ENCODE measurements at places on chromosomes 7 and 10. TPM values are rescaled to one million over a fixed set of nuclear protein-coding genes. Genes with fewer than 3 reads are reported as not detected.
A peak's percentile ranks its signal among the peaks of the same experiment; 100 is the strongest.

The BICC1 gene
- 9.0 TPM for total RNA-seq

The SLC18A2 gene
- total RNA-seq, result 0.21 TPM

The SUN3 gene
- not detected for total RNA-seq

The FOXP2 gene
- total RNA-seq, result 3.1 TPM

GRCh38 chr7:131371411-131371810, 43.7 kb downstream of the MKLN1 start:
- H3K27me3 ChIP-seq, result no peaks in the 10 kb centered on the region
- no peak overlapping the region for H3K27ac ChIP-seq
- H3K4me1 ChIP-seq, result peaks cover 6% of the 10 kb centered on the region
- no peaks in the 10 kb centered on the region for H3K36me3 ChIP-seq
- DNase-seq, result no peak

DNA sequence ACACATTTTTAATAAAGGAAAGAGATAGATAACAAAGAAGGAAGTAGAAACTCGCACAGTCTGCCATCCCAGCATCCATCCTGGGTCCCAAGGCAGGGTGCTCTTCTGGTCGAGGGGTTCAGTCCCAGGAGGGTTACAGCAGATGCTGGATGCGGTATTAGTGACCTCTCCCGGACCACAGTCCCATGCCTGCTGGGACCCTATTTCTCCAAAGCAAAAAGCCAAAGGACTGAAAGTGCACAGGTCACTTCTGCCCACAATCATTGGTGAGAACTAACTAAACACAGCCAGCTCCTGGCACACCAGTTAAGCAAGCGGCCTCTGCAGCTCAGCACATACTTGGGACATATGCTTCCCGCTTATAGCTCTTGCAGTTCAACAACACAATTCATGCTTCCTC, 96.1 kb upstream of the HABP2 start:
- no peaks in the 10 kb centered on the region for H3K4me1 ChIP-seq
- no peak overlapping the region for H3K4me3 ChIP-seq
- H3K36me3 ChIP-seq, result no peaks in the 10 kb centered on the region
- DNase-seq, result no peak
- peak overlapping the region; percentile 26 for H3K27ac ChIP-seq

- DNase-seq, result no peak
- peak overlapping the region; percentile 97 for H3K4me3 ChIP-seq
- H3K36me3 ChIP-seq, result no peaks in the 10 kb centered on the region
These were observed 1.0 kb downstream of the PAXIP1 start for GRCh38 chr7:155001756-155002410.

DNA sequence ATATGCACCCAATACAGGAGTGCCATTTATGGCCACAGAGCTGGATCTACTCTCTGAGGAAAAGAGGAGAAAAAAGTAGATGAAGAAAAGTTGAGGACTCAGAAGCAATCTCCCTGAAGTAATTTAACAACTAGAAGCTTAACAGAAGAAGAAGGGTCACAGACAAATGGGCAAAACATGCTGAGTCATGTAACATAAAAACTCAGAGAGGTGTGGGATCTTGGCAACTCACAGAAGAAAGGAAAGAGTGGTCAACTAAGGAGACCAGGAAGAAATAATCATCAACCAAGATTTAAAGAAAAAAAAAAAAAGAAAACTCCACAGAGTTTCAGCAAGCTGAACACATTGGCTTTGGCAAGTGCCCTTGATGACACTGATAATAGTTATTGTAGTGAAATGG, 51.8 kb upstream of the BET1 start:
- peaks cover 3% of the 10 kb centered on the region for H3K4me1 ChIP-seq
- DNase-seq, result no peak
- no peak overlapping the region for H3K4me3 ChIP-seq
- H3K27ac ChIP-seq, result no peak overlapping the region
- H3K27me3 ChIP-seq, result no peaks in the 10 kb centered on the region
- no peaks in the 10 kb centered on the region for H3K36me3 ChIP-seq

DNA sequence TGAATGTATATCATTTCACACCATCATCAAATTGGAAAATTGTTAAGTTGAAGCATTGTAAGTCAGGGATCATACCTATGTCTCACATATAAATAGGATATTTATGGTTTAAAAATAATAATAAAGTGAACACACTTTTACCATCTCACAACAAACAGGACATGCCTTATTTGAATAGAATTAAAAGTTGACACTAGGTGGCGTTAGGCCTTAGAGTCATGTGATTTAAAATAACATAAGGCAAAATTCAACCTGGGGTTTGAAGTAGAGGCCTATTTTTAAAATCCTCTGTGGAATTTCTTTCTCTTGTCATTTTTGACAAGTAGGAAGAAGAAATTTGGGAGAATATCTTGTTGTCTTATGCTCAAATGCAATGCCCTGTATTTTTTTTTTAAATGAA, 184.7 kb upstream of the PCDH15 start:
- DNase-seq, result no peak
- no peaks in the 10 kb centered on the region for H3K36me3 ChIP-seq
- H3K4me1 ChIP-seq, result no peaks in the 10 kb centered on the region
- no peaks in the 10 kb centered on the region for H3K27me3 ChIP-seq
- no peak overlapping the region for H3K4me3 ChIP-seq

GRCh38 chr10:131258256-131258655, 53.3 kb downstream of the TCERG1L start:
- DNase-seq, result no peak
- no peak overlapping the region for H3K4me3 ChIP-seq
- H3K36me3 ChIP-seq, result no peaks in the 10 kb centered on the region
- H3K4me1 ChIP-seq, result no peaks in the 10 kb centered on the region
- H3K27ac ChIP-seq, result no peak overlapping the region
- no peaks in the 10 kb centered on the region for H3K27me3 ChIP-seq

DNA sequence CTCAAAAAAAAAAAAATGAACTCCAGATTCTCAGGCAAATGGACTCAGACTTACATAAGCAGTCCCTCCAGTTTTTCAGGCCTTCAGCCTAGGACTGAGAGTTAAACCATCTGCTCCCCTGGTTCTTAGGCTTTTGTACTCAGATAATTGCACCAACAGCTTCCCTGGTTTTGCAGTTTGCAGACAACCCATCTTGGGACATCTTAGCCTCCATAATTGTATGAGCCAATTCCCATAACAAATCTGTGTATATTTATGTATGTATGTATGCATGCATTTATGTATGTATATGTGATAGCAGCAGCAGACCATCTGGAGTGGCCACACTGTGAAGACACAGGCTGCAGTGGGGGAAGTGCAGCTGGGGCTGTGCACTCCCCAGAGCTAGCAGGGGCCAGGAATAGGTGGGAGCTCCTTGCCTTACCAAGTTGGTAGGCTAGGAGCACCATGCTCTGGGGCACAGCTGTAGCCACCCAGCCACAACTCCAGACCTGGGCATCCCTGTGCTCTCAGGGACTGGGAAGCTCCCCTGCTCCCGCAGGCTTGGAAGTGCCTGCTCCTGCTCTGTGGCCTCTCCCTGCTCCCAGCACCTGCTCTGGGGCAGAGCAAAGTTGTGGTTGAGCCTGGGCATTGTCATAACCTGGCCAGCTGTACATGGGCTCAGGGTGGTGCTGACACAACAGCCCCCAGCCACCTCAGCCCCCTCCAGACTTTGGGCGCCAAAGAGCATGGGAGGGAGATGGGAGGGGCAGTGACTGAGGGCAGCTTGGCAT, 8.9 kb upstream of the KLHL7 start:
- H3K4me1 ChIP-seq, result no peaks in the 10 kb centered on the region
- no peak overlapping the region for H3K27ac ChIP-seq
- no peak for DNase-seq
- H3K36me3 ChIP-seq, result no peaks in the 10 kb centered on the region

- H3K4me3 ChIP-seq, result no peak overlapping the region
- DNase-seq, result no peak
- H3K27ac ChIP-seq, result no peak overlapping the region
- H3K4me1 ChIP-seq, result no peaks in the 10 kb centered on the region
- H3K27me3 ChIP-seq, result no peaks in the 10 kb centered on the region
These were observed 228.7 kb downstream of the CNTNAP2 start for GRCh38 chr7:146345251-146345650.

DNA sequence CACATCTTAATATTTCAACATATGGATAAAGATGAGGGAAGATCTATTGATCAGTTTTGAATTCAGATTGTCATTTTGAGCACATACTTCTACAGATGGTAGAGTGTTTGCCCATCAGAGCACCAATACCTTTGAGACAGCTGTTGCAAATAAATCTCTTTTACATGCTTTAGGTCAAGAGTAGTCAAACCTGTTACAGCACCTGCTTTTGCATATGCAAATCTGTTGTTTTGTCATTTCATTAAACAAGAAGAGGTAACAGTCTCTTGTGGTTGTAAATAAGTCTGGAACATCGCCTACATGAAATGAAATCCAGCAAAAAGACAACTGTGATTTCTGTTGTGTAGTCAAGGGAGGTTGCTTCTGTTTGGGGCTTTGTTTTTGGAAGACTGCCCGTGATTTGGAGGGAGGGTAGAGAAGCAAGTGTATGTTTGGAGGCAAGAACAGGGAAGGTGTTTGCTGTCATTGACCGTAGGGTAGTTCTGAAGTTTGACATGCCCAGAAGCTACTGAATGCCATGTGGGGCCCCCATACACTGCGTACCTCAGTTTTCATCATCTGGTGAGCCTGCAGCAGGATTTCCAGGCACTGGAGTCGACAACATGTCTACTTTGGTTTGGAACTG, 233.6 kb upstream of the PPP1R3A start:
- H3K36me3 ChIP-seq, result no peaks in the 10 kb centered on the region
- no peak overlapping the region for H3K4me3 ChIP-seq
- no peaks in the 10 kb centered on the region for H3K27me3 ChIP-seq
- H3K27ac ChIP-seq, result no peak overlapping the region
